ENCODE measurements at places on chromosomes 5 and 9. TPM values are rescaled to one million over a fixed set of nuclear protein-coding genes. Genes with fewer than 3 reads are reported as not detected.

DNA sequence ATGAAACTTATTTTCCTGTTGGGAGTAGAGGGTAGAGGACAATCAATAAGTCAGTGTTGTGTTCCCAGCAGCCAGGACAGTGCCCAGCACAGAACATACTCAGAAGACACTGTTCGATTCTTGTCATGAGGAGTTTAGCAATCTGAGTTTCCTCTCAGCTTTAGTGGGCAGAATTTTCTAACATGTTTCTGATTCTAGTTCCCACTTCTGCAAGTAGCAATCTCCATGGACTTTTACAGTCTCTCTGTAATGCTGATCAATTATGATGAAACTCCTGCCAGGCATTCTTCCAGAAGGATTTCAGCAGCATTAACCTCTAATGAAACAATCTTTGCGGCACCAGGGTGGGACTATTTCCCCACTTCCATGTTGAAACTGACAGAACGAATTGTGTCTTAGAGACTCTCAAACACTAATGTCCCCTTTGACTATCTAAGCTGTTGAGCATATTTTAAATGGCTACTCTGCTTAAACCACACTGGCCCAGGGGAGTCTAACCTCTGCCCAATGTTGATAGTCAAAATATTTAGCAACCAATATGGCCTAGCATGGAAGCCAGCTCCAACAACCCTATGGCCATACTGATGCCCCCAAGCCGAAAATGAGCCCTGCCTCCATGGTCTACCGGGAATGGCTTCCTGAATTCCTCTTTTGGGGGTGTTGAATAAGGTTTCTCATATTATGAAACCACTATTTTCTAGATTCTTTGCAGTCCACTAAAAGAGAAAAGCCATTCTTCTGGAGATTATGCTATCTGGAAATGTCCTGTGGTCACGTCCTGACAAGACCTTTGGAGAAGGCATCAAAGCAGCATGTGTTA is 484.3 kb downstream of the BNC2 start:
- H3K36me3 ChIP-seq: no peaks in the 10 kb centered on the region
- no peaks in the 10 kb centered on the region for H3K27me3 ChIP-seq
- H3K4me3 ChIP-seq: no peak overlapping the region
- no peaks in the 10 kb centered on the region for H3K4me1 ChIP-seq

DNA sequence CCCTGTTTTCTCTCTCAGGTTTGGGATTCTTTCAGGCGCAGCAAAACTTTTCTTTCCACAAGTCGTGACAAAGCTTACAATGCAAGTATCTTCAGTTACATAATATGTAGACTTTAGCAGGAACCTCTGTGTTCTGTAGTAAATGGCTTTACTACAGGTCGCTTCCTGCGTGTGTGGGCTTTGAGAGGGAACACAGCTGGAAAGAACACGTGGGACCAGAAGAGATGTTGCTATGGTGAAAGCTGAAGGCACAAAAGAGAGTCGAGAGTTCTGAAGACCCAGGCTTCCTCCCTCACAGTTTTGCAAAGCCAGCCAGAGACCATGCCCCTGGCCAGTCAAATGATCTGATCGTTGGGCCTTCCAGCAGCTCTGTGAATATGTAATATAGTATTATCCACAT is 4.0 kb downstream of the ANKRD55 start:
- H3K36me3 ChIP-seq: no peaks in the 10 kb centered on the region
- no peaks in the 10 kb centered on the region for H3K4me1 ChIP-seq
- H3K27me3 ChIP-seq: no peaks in the 10 kb centered on the region

- no peak for DNase-seq
- no peak overlapping the region for H3K4me3 ChIP-seq
- H3K27me3 ChIP-seq: no peaks in the 10 kb centered on the region
- no peaks in the 10 kb centered on the region for H3K36me3 ChIP-seq
- H3K4me1 ChIP-seq: peaks cover 18% of the 10 kb centered on the region
Observed at GRCh38 chr5:59542851-59543820, 350.4 kb downstream of the PDE4D start.

DNA sequence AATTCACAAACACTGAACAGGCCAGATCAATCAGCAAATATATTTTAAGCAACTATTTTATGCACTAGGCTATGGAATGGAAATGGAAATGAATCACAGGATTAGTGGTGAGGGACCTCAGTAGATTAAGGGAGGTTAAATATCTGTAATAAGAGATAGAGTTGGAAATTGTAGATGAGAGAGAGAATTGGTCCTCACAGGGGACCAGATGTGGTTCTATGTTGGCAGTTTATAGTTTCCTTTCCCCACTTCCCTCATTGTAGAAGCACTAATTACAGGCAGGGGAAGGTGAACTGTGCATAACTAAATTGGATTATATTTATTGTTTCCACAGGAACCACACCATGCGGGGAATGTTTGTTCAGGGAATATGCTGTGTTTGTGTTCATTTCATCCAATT is 496.2 kb downstream of the ARHGEF28 start:
- H3K4me3 ChIP-seq: no peak overlapping the region
- no peaks in the 10 kb centered on the region for H3K36me3 ChIP-seq
- no peaks in the 10 kb centered on the region for H3K4me1 ChIP-seq
- no peak for DNase-seq

DNA sequence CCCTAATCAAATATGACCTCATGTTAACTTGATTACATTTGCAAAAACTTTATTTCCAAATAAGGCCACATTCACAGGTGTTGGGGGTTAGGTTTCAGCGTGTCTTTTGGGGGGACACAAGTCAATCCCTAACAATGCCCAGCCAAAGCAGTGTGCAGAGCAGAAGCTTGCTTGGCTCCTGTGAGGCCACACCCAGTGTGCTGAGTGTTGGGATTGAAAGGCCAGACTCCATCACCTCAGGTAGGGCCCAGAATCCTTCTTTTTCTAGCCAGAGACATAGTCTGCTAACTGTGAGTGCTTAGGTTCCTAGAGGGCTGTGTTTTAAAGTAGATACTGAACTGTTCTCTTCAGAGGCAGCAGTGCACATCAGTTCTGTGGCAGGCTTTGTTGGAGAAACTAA is 27.9 kb downstream of the KDM4C start:
- H3K4me1 ChIP-seq: peaks cover 50% of the 10 kb centered on the region
- no peak for DNase-seq
- H3K4me3 ChIP-seq: no peak overlapping the region
- H3K36me3 ChIP-seq: no peaks in the 10 kb centered on the region

Gene PCDHB8
- total RNA-seq: 1.7 TPM

GRCh38 chr5:124481419-124481818 is 265.0 kb downstream of the ZNF608 start:
- no peak overlapping the region for H3K4me3 ChIP-seq
- no peaks in the 10 kb centered on the region for H3K36me3 ChIP-seq
- DNase-seq: no peak
- H3K27ac ChIP-seq: no peak overlapping the region
- no peaks in the 10 kb centered on the region for H3K27me3 ChIP-seq

DNA sequence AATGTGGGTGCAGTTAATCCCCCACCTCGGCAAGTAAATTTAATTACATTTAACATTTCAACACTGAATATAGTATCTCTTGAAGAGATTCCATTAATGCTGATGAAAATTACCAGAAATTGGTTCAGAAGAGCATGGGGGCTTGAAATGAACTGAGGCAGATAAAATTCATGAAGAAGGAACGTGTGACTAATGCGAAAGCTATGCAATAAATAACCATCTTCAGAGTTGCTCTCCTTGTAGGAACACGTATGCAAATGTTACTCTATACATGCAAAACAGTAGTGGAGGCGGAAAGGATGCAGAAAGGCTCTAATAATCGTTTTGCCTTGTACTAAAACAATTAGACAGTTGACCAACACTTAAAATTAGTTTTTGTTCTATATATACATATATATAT is 320.2 kb downstream of the CTNND2 start:
- H3K4me3 ChIP-seq: no peak overlapping the region
- DNase-seq: no peak
- no peaks in the 10 kb centered on the region for H3K36me3 ChIP-seq
- H3K27ac ChIP-seq: no peak overlapping the region
- H3K4me1 ChIP-seq: no peaks in the 10 kb centered on the region

Gene ENHO
- total RNA-seq: 0.75 TPM

GRCh38 chr9:88198341-88198807 is 60.1 kb upstream of the SPATA31C2 start:
- DNase-seq: no peak
- no peak overlapping the region for H3K27ac ChIP-seq
- no peaks in the 10 kb centered on the region for H3K4me1 ChIP-seq
- H3K27me3 ChIP-seq: no peaks in the 10 kb centered on the region
- H3K4me3 ChIP-seq: peak overlapping the region; percentile 1
